ENCODE measurements at places on chromosomes 3 and 15.

DNA sequence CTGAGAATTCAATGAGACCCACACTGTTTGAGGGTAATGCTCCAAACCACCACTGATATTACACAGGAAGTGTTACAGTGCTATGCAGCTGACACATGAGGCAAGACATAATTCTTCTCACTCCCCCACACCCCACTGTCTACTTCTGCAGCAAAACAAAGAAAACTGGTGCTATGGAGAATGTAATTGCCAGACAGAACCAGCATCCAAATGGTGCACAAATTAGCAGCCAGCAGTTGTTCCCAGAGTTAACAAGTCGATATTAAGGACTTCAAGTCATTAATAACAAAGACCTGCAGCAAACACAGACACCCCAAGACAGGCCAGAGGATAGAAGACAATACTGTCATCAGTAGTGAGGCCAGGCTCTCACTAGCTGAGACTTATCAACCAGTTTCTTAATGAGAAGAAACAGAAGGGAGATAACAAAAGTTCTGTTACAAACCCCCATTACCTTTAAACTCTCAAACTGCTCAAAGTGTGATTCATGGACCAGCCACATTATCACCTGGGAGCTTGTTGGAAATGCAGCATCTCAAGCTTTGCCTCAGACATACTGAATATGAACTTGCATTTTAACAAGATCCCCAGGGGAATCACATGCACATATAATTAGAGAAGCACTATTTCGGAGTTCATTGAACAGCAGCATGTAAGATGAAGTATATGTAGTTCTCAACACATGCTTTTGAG, 58.7 kb upstream of the FNDC3B start:
- no peak for DNase-seq

- peak; percentile 74 for DNase-seq
Observed at GRCh38 chr3:52099001-52099401, 42.6 kb upstream of the DUSP7 start.

GRCh38 chr3:150740733-150741496, 22.1 kb downstream of the SIAH2 start:
- DNase-seq, result no peak

- DNase-seq, result no peak
Observed at GRCh38 chr15:99423186-99424130, 142.3 kb upstream of the MEF2A start.

DNA sequence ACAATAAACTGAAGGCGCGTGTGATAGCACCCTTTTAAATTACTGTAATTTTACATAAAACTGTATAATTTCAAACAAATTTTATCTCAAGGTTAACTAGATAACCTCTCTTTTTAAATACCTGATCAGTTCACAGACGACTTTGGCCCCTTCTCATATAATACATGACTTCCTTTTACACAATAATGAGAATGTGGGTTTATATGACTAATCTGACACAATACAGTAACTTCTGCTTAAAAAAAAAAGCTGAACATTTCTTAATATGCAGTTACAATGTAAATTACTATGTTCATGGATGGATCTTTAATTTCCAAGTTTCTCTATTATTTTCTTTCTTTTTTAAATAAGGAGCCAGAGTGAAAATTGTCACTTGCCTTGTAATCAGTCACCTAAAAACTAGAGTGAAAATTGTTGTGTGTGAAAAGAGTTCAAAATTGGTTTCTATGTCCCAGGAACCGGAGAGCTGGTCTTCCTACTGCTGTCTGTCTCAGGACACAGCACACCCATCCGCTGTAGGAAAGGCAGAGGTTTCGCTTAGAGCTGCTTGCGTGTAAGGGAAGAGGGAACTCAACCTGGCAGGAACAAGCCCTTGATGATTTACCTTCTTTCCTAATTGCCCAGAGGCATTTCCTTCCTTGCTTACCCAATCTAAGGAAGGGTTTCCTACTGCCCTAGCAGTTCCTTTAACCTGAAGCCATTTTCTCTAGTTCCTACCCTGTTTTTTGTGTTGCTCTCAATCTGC, 33.3 kb downstream of the PLD1 start:
- DNase-seq, result no peak

- DNase-seq, result no peak
Observed at GRCh38 chr15:80211976-80212375, 40.0 kb downstream of the CTXND1 start.

DNA sequence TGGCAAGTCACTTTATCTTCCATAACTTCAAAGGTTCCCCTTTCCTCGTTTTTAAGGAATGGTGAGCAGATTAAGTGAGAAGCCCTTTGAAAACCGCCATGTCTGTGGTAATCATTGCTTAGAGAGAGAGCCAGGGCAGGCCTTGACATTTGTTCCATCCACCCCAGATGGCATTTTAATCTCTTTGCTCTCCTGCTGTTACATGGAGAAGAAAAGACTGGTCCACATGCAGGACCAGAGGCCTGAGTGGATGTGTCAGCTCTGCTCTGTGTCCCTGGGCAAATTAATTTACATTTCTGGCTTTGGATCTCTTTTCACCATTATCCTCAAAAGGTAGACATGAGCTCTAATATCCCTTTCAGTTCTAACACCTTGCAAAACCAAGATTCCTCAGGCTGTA, 157.3 kb upstream of the LPP start:
- no peak for DNase-seq
